ENCODE measurements at places on chromosomes 12 and 14. TPM values are rescaled to one million over a fixed set of nuclear protein-coding genes. Genes with fewer than 3 reads are reported as not detected.

DNA sequence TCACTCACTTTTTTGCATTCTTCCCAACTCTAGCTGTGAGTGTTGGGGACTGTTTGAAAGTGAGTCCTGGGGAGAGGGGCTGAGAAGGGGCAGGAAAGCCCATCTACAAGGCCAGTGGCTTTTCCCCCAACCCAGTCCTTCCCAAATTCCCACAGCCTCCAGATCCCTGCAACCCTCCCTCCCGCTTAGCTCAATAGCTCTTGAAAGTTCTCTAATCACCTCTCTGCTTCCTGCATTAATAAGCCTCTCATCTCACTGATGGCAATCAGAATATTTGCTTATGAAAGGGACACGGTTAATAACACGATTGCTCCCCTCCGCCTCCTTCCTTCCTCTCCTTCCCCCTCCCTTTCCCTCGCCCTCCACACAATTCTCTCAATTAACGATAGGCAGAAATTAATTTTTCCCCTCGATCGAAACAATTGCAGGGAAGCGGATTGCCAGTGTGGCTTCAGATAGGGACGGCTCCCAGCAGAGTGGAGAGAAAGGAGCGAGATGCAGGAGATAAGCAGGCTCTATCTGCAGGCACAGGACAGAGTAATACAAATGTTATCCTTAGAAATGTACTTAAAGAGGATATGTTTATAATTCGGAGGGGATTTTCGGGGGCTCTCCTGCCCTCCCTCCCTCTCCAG is 15.1 kb upstream of the GPATCH2L start:
- DNase-seq: no peak
- no peaks in the 10 kb centered on the region for H3K36me3 ChIP-seq
- H3K27me3 ChIP-seq: peaks cover 17% of the 10 kb centered on the region

DNA sequence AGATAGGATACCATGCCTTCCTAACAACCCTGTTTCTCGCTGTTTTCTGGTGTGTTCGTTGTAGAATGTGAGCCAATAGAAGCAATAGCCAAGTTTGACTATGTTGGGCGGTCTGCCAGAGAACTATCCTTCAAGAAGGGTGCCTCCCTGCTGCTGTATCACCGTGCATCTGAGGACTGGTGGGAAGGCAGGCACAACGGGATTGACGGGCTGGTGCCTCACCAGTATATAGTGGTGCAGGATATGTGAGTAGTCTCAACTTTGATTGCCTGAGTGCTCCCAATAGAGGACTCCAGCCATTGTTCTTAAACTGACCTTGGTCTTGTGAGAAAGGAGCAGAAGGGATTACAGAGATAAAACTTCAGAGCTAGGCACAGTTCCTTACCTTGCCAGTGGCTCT is 96.2 kb downstream of the KICS2 start:
- peaks cover 47% of the 10 kb centered on the region for H3K36me3 ChIP-seq
- H3K27ac ChIP-seq: no peak overlapping the region
- peaks cover 2% of the 10 kb centered on the region for H3K4me1 ChIP-seq
- H3K4me3 ChIP-seq: no peak overlapping the region
- DNase-seq: no peak

- H3K4me3 ChIP-seq: no peak overlapping the region
- H3K4me1 ChIP-seq: no peaks in the 10 kb centered on the region
- H3K27me3 ChIP-seq: peaks cover 3% of the 10 kb centered on the region
- no peak overlapping the region for H3K27ac ChIP-seq
- DNase-seq: no peak
- no peaks in the 10 kb centered on the region for H3K36me3 ChIP-seq
Observed at GRCh38 chr12:83538361-83538965, 851.8 kb downstream of the TMTC2 start.

GRCh38 chr12:92199819-92200576 is 54.4 kb upstream of the BTG1 start:
- peaks cover 1% of the 10 kb centered on the region for H3K27me3 ChIP-seq
- no peak for DNase-seq
- H3K4me1 ChIP-seq: peaks cover 4% of the 10 kb centered on the region
- H3K27ac ChIP-seq: no peak overlapping the region

RPS6KL1 gene
- 2.3 TPM for total RNA-seq

EIF2S3B gene
- total RNA-seq: 7.6 TPM

GRCh38 chr14:26730929-26731618 is 133.2 kb upstream of the NOVA1 start:
- no peaks in the 10 kb centered on the region for H3K4me1 ChIP-seq
- DNase-seq: peak; percentile 41
- H3K36me3 ChIP-seq: no peaks in the 10 kb centered on the region
- no peak overlapping the region for H3K4me3 ChIP-seq
- no peaks in the 10 kb centered on the region for H3K27me3 ChIP-seq

GRCh38 chr12:1680804-1681492 is 9.9 kb upstream of the ADIPOR2 start:
- no peak overlapping the region for H3K27ac ChIP-seq
- H3K4me3 ChIP-seq: no peak overlapping the region
- no peaks in the 10 kb centered on the region for H3K36me3 ChIP-seq

DNA sequence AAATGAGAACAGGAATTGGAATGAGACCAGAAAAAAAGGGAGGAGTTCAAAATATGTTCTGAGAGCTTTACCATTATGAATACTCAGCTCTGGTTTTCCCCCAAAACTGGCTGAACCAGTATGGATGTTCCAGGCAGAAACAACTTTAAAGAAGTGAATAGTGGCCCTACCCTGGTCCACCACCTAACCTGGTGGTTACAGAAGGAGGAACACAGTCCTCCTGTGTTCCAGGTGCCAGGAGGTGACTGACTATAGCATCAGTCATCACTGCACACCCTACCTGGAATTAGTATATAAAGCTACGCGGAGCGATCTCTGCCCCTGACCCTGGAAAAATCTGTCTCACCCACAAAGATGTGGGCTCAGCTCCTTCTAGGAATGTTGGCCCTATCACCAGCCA is at the start of gene A2ML1:
A2ML1 (plus strand) TSS at position 324 of the 400 bp plus-strand sequence; CDS start at position 355, 31 bp downstream.
- peaks cover 5% of the 10 kb centered on the region for H3K27me3 ChIP-seq
- H3K36me3 ChIP-seq: no peaks in the 10 kb centered on the region
- H3K27ac ChIP-seq: no peak within 1 kb of the TSS

DNA sequence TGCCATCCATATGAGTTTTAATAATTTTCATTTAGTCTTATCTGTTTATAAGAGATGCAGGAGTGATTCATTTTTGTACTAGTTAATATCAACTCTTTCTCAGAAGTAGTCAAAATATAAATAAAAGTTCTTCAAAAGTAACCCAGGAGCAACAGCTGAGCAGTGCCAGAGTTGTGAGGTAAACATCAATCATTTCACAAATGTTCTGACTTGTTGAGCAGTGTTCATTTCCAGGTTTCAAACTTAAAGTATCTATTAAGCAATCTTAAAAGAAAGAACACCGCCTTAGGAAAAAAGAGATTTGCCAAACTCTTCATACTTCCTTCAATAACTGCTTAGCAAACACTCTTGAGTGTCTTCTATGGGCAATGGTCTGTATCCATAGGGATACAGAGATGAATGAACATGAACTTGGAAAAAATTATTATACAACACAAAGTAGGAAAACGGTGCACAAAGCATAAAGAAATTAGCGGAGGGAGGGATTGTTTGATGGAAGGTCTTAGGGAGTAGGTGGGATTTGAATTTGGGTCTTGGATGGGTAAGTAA is 41.9 kb upstream of the POC1B start:
- DNase-seq: no peak
- no peak overlapping the region for H3K4me3 ChIP-seq
- H3K36me3 ChIP-seq: no peaks in the 10 kb centered on the region
- no peak overlapping the region for H3K27ac ChIP-seq

GRCh38 chr12:50839042-50839441 is 3.7 kb upstream of the TMPRSS12 start:
- H3K27ac ChIP-seq: no peak overlapping the region
- peaks cover 2% of the 10 kb centered on the region for H3K27me3 ChIP-seq
- H3K4me1 ChIP-seq: no peaks in the 10 kb centered on the region
- DNase-seq: no peak
- H3K4me3 ChIP-seq: no peak overlapping the region
- H3K36me3 ChIP-seq: peaks cover 14% of the 10 kb centered on the region

FGD6 gene
- 35.4 TPM for total RNA-seq

DNA sequence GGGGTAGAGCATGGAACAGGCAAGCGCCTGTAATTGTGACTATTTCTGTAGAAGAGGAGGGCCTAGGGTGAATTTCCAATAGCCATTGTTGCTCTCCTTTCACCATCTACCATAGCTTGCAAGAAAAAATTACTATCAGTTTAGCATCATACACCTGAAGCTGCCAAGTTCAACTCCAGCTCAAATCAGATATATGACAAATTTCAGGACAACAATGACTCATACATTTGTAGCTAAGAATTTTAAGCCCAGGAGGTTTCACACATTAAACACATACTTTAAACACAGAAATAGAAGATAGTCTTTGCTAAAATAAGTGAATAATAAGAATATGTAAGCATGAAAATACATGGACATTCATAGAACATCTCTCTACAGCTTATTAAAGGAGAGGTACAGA is 17.6 kb upstream of the G2E3 start:
- no peaks in the 10 kb centered on the region for H3K27me3 ChIP-seq
- no peak for DNase-seq
- H3K27ac ChIP-seq: no peak overlapping the region
- H3K4me1 ChIP-seq: no peaks in the 10 kb centered on the region
- H3K4me3 ChIP-seq: no peak overlapping the region
- H3K36me3 ChIP-seq: no peaks in the 10 kb centered on the region

- H3K4me3 ChIP-seq: no peak overlapping the region
- peaks cover 1% of the 10 kb centered on the region for H3K27me3 ChIP-seq
- peaks cover 6% of the 10 kb centered on the region for H3K4me1 ChIP-seq
- H3K36me3 ChIP-seq: no peaks in the 10 kb centered on the region
- DNase-seq: no peak
Observed at GRCh38 chr12:30814295-30814655, 59.5 kb upstream of the CAPRIN2 start.

DNA sequence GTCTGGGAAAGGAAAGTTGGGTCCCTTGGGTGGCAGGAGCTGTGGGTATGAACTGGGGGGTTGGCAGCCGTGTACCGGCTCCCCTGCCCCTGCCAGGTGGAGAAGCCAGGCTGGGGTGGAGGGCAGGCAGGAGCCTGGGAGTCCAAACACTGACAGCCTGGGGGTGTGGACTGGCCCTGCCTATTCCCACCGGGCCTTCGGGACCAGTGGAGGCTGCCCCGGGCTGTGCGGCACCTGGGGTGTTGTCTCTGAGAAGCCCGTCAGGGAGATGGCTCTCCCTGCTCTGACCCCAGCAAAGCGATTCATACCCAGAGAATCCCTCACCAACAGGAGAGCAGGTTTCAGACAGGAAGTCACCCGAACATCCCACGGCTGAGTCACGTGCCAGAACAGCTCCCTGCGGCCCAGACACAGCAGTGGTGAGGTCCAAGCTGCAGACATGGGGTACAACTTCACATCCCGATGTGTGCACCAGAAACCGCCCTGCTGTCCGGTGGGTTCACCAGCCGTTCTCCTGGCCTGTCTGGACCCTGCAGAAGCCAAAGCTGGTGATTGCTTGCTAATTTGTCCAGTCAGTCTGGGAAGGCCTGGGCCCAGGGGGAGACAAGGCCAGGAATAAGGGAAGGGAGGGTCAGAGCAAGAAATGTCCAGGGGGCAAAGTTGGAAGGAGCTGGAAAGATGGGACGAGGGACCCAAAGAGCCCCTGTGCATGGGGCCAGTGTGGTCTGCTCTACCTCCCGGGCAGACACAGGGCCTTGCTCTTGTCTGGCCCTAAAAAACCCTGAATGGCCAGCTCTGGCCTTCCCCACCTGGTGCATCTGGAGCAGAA is 2.1 kb upstream of the GPR132 start:
- H3K4me3 ChIP-seq: no peak overlapping the region
- peaks cover 3% of the 10 kb centered on the region for H3K4me1 ChIP-seq
- peaks cover 4% of the 10 kb centered on the region for H3K36me3 ChIP-seq
- no peak overlapping the region for H3K27ac ChIP-seq
- peaks cover 14% of the 10 kb centered on the region for H3K27me3 ChIP-seq

SAMD15 gene
- 1.7 TPM for total RNA-seq

CPM gene
- 3.6 TPM for total RNA-seq

DNA sequence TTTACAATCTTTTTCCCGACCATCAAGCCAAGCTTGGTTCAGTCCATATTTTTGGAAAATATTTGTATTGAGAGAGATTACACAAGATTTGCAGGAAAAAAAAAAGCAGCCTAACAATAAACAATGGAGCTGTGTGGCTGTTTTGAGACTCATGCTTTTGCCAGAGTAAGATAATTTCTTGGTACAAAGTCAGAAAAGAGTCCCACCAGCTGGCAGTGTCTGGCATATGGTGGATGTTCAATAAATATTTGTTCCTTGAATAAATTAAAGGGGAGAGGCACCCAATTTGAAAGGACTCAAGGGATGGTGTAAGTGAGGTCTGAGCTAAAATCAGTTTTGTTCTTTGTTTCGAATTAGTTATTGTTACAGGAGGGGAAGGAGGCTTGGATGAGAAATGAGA is 78.1 kb upstream of the RPH3A start:
- no peak overlapping the region for H3K27ac ChIP-seq
- no peak for DNase-seq
- H3K4me1 ChIP-seq: peaks cover 5% of the 10 kb centered on the region
- H3K27me3 ChIP-seq: peaks cover 3% of the 10 kb centered on the region

DNA sequence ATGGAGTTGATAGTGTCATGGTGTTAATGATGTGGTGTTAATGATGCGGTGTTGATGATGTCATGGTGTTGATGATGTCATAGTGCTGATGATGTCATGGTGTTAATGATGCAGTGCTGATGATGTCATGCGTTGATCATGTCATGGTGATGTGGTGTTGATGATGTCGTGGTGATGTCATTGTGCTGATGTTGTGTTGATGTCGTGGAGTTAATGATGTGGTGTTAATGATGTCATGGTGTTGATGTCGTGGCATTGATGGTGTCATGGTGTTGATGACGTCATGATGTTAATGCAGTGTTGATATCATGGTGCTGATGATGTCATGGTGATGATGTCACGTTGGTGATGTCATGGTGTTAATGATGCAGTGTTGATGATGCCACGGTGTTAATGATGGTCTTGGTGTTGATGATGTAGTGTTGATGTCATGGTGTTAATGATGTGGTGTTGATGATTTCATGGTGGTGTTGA is 49.1 kb upstream of the RIMBP2 start:
- H3K27me3 ChIP-seq: no peaks in the 10 kb centered on the region
- no peak overlapping the region for H3K27ac ChIP-seq
- DNase-seq: no peak
- no peaks in the 10 kb centered on the region for H3K36me3 ChIP-seq
- no peaks in the 10 kb centered on the region for H3K4me1 ChIP-seq

HOTAIR gene
- 1.4 TPM for total RNA-seq

DNA sequence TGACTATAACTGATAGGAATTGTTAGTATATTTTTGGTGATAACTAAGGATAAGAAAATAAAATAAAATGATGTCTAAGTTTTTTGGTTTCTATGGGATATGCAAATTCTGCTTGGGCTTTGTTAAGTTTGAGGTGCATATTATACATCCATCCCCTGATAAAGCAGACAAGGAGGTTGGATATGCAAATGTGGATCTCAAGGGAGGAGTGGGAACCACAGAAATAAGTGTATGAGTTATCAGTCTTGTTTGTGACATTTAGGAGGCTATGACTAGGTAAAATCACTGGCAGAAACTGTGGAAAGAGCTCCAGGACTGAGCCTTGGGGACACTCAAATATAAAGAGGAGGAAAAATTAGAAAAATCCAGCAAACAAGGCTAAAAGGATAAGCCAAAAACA is 719.4 kb downstream of the RERGL start:
- no peak overlapping the region for H3K4me3 ChIP-seq
- no peaks in the 10 kb centered on the region for H3K36me3 ChIP-seq
- peaks cover 2% of the 10 kb centered on the region for H3K4me1 ChIP-seq
- no peak for DNase-seq
- H3K27ac ChIP-seq: no peak overlapping the region

SYT10 gene
- total RNA-seq: 0.10 TPM

Data from endothelial cell (in vitro differentiated cells).